ENCODE measurements at places on chromosomes 3 and 15.

- DNase-seq: peak; percentile 53
Observed at GRCh38 chr15:64635499-64636495, 139.6 kb downstream of the RBPMS2 start.

- no peak for DNase-seq
Observed at GRCh38 chr3:31575448-31575847, 42.7 kb downstream of the STT3B start.

DNA sequence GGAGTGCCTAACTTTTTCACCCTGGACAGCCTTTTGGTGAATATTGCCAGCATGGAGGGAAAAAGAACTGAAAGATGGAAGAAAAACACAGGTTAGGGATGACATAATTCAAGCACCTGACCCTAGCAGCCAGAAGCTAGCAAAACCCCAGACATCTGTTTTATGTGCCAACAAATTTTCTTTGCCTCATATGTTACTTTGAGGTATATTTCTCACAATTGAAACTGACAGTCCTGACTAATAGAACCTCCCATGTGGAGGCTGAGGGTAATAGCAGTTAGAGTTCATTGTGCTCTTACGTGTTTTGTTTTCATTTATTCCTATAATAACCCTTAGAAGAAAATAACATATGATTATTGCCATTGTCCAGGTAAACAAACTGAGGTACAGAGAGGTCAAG lies 71.5 kb upstream of the SLC25A26 start:
- no peak for DNase-seq

- DNase-seq: no peak
Observed at GRCh38 chr3:187912007-187912406, 166.7 kb upstream of the BCL6 start.

- no peak for DNase-seq
Observed at GRCh38 chr3:114420072-114420471, 126.2 kb downstream of the TIGIT start.

DNA sequence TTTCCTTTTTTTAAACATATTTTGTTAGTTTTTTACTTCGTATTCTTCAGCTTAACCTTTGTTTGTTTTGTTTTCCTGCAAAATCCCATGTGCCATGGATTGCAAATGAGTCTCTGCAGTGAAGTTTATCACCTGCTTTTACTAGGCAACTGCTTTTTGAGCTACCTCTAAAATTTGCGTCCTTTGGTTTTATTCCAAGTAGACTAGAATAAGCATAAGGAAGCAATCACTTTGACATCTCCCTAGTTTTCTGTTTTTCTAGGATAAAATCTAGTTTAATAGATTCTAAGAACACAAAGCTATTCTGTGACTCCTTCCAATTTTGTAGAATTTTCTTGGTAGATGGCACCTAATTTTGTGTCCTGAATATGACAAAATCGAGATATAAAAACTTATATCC lies 1059.2 kb downstream of the OTOL1 start:
- no peak for DNase-seq

DNA sequence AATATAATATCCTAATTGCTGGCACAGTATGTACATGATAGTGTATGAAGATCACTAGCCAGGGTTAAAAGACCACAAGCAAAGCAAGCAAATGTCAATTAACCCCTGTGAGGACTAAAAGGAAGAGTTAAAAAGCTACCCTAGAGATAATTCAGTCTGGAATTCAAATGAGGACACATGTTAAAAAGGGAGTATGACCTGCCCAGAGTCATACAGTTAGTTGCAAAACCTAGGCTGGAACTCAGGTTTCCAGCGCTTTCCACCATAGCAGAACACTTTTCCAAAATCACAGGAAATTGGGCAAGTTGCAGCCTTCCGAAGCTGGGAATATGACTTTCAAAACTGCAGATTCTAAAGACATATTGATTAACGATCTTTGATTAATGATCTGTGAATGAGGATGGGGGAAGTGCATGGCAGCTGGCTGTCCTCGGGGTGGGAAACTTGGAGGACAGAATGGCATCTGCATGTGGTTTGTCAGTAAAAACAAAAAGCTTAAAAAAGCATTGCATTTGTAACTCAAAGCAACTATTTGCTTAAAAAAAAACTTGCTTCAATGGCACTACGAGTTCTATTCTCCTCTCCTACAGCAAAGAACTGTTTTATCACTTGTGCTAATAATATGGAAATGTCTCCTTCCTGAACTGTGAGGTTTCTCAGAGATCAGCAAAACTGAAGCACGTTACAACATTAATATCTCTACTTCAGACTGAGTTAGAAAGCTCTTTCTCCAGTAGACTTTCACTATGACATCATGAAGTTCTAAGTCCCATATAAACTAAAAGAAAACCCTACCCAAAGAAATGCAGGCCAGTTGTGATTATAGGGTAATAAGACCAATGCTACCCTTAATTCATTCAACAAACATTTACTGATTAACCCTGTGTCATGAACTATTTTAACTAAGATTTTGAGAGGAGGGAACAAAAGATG lies 46.2 kb downstream of the IGSF11 start:
- DNase-seq: no peak

GRCh38 chr3:98827221-98827920 lies 64.2 kb downstream of the ST3GAL6 start:
- DNase-seq: no peak

- no peak for DNase-seq
Observed at GRCh38 chr15:56234804-56235203, 8.9 kb downstream of the RFX7 start.

- no peak for DNase-seq
Observed at GRCh38 chr3:123739754-123740153, 144.4 kb downstream of the MYLK start.

DNA sequence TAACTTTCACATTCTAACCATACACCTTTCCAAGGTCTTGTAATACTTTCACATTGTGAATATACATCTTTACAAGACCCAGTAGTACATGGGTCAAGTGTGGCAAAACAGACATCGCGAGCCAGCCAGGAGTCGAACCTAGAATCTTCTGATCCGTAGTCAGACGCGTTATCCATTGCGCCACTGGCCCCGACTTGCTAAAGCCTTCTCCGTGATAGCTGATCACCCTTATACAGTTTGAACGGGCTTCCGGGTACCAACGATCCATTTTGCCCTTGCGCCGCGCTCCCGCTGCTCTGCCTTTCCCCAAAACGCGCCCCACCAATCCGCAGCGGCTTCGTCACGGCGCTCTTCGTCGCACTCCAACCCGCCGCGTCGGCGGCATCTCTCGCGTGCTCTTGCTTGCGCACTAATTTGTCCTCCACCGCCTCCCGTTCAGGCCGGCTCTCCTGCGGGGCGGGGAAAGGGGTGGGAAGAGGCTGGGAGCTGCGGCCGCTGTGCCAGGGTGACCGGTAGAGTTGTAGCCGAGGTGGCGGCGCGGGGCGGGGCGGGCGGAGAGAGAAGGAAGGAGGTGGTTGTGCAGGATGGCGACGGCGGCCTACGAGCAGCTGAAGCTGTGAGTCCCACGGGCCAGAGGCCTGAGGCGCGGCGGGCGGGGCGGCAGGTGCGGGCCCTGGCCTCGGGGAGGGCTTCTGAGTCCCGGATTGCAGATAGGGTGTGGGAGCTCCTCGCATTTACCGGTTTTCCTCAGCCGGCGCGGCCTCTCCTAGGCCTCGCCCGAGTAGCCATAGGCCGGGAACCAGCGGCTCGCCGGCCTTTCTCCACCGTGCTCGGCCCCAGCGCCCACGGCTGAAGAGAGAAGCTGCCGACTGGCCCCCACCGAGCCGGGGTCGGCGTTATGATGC lies at the start of gene SACM1L:
Gene SACM1L (plus strand): TSS at position 515 of the 905 bp plus-strand sequence. CDS start 70 bp downstream, at position 585.
- peak; percentile 96 for DNase-seq

GRCh38 chr3:144189044-144189443 lies 217.4 kb downstream of the DIPK2A start:
- no peak for DNase-seq

DNA sequence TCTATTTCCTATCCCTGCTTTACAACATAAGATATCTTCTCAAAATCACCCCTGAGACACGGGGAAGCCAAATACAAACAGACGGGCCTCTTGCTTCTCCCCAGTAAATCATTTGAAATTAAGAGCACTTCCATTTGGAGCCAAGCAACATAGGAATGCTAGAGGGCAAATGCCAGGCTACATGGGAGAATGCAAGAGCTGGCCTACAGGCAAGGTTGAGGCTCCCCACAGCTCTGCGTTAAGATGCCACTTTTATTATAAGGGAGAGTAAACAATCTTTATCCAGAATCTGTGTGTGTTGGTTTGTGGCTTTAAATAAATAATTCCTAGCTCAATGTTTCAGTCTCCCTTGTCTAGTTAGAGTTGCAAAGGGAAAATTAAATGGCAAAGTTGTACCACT lies 305.1 kb upstream of the KCNH8 start:
- no peak for DNase-seq

GRCh38 chr15:46408312-46408711 lies 773.5 kb downstream of the SQOR start:
- no peak for DNase-seq

DNA sequence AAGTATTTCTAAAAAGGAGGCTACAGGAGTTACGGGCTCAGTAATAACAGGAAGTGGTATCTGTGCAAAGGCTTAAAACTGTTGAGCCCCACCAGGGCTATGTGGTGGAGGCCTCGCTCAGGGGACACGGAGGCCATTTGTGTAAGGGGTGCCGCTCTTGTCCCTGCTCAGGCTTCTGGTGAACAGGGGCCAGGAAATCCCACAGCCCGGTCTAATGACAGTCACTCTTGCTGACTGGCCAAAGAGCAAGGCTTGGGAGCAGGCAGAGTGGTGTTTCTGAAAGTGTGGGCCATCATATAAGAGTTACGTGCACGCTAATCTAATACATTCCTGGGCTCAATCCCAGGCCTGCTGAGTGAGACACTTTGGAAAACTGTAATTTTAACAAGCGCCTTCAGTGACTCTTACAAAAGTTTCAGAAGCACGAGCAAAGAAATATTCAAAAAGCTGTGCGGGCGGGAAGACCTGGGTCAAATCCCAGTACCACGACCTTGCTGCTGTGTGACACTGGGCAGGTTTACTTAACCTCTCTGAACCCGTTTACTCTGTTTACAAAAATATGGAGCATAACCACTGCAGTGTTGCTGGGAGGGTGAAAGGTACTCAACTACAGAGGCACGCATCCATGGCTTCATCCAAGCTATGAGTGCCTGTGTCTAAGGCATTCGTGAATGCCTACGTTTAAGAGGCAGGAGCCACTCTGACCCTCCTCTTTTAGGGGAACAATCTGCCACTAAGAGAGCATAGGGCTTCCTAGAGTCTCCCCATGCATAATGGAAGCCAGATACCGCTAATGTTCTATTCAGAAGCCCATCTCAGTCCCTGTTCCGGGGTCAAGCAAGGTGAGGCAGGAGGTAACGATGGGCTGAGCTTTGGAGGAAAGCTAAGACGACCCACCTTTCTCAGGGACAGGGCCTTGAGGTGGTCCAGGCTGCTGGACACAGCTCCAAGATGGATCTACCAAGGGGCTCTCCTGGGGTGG lies 2.0 kb downstream of the ATP10A start:
- DNase-seq: peak; percentile 55

- no peak for DNase-seq
Observed at GRCh38 chr3:107516475-107516874, 6.3 kb upstream of the BBX start.

- no peak for DNase-seq
Observed at GRCh38 chr3:95037097-95037496, 974.2 kb downstream of the NSUN3 start.
